Esophagus mucosa (tissue), 1 donor: ENCODE measurements at places on chromosomes 1 and 21. TPM values are rescaled to one million over a fixed set of nuclear protein-coding genes. Genes with fewer than 3 reads are reported as not detected.

HNRNPCL2 gene
- total RNA-seq = not detected

ADORA3 gene
- total RNA-seq = 0.64 TPM

AADACL3 gene
- not detected for total RNA-seq

MFAP2 gene
- total RNA-seq = 5.3 TPM

OLIG1 gene
- not detected for total RNA-seq

ATXN7L2 gene
- 2.7 TPM for total RNA-seq

TP73 gene
- total RNA-seq = 5.2 TPM

TYW3 gene
- total RNA-seq = 10.5 TPM

UAP1 gene
- total RNA-seq = 40.5 TPM

YBX1 gene
- total RNA-seq = 404 TPM
